Right forelimb (tissue), 1 donor: ENCODE measurements at places on chromosomes 1 and 21.

GRCh38 chr1:37150986-37151385 lies 116.7 kb upstream of the GRIK3 start:
- no peak for DNase-seq

DNA sequence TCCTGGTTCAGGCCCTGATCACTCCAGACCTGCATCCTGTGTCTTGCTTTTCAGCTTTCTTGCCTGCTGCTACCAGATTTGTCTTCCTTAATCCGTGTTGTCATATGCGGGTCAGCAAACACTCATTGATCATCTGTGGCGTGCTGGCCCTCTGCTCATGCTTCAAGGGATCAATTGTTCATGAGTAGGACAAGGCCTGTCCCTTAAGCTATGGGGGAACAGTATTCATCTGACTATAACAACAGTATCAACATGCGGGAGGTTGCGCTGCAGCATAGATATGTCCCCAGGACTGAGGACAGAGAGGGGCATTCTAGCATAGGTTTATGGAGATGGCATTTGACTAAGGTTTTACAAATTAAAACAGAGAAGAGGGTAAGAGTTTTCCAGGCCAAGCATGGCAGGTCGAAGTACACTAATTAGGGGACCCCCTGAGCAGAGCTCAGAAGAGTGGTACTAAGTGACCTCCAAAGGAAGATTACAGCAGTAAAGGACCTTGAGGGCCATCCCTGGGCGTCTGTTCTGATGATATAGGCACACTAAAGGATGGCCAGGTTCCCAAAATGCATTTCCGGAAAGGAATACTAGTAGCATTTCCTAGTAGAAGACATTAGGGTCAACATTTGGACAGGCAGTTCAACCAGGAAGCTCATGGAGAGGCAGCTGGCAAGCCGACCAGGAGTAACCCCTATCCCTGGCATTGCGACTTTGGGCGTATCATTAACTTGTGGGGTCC lies 811 bp upstream of the ZNF672 start:
- DNase-seq: no peak

GRCh38 chr1:42758641-42759040 lies 8.2 kb downstream of the P3H1 start:
- no peak for DNase-seq

GRCh38 chr1:30707412-30708360 lies 15.7 kb downstream of the MATN1 start:
- DNase-seq: peak; percentile 89

- DNase-seq: no peak
Observed at GRCh38 chr1:94865360-94865759, 45.2 kb downstream of the SLC44A3 start.
